Cardiac septum (tissue), 1 donor: ENCODE measurements at places on chromosomes 2 and 18. TPM values are rescaled to one million over a fixed set of nuclear protein-coding genes. Genes with fewer than 3 reads are reported as not detected.

The SERPINB4 gene
- not detected for total RNA-seq

The RSAD2 gene
- 4.6 TPM for total RNA-seq

The CCDC74A gene
- total RNA-seq, result 1.1 TPM

DNA sequence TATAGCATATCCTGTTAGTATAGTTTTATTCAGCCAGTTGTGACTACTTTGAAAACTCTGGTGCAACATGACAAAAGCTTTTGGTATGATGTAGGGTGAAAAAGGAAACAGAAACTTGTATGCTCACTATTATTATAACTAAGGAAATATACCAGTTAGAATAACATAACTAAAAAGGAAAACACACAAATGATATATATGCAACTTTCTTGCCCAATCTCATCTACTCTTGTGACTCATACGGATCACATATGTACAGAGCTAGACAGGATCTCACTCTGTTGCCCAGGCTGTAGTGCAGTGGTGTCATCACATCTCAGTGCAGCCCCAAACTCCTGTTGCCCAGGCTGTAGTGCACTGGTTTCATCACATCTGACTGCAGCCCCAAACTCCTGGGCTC is 12.4 kb upstream of the TLK1 start:
- DNase-seq, result no peak

DNA sequence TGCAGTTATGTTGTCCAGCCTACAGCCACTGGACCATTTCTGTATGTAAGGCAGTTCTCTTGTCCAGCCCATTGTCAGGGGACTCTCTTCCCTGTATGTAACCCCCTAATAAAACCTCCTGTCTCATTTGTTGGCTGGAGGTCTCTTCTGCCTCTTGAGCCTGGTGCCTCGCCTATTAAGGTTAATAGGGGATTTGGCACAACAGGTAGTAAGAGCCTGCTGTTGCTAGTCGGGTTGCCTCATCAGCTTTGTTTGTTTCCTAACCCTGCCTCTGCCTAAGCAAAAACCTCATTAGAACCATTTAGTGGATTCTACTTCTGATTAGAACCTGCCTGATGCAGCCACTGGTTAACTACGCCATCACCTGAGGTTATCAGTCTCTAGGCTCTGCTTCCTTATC is 62.2 kb upstream of the STPG4 start:
- DNase-seq, result no peak

DNA sequence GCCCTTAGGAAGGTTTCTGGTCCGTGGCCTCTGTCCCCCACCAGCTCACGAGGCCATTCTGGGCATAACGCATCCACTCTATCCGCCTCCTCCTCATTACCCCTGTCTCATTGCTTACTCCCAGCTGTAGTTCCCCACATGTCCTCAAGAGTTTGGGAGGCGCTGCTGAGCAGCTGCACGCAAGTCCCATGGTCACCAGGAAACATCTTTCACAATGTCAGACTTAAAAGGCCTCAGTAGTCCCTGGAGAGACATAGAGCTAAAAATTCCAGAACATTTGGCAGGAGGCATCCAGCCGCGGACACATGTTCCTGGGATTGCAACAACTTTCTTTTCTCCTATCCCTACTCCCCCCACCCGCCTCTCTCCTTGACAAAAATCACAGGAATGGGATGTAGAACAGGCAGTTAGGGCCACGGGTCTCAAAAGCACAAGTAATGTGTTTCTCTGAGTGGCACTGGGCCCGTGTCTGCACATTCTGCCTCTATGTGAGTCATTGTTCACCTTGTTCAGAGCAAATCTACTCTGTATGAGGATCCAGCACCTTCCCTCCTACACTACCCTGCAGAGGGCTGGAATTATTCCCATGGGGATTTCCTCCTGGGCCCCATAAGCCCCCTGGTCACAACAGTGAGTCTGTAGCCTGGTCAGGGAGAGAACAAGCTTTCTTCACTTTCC is 8.1 kb downstream of the LBH start:
- DNase-seq, result peak; percentile 84

- no peak for DNase-seq
These were observed 38.6 kb downstream of the SLC25A12 start for GRCh38 chr2:171855401-171855800.

DNA sequence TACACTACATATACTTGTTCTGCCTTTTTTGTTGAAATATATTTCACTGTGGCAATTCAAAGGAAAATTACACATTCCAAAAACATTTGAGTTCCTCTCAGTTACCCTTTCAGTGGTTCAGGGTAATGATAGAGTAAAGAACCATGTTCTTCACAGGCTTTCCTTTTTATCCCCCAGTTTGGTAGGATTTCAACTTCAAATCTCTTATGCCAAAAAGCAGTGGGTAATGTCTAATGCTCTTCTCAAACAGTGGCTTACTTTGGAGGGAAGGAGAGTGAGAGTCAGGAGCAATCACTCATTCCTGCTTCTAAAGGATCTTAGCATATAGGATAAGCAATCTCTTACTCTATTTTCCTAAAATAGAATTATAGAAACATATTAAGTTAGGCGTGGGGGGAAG is 290.6 kb downstream of the ZEB2 start:
- no peak for DNase-seq

- peak; percentile 68 for DNase-seq
These were observed 376.3 kb upstream of the SALL3 start for GRCh38 chr18:78603102-78603983.
